NAMALWA (cell line): ENCODE measurements at places on chromosomes 16 and 17.

- DNase-seq, result peak; percentile 92
These were observed 853 bp upstream of the PDK2 start for GRCh38 chr17:50094243-50094752.

- no peak for DNase-seq
These were observed 46.2 kb downstream of the CYB561 start for GRCh38 chr17:63399856-63400255.

DNA sequence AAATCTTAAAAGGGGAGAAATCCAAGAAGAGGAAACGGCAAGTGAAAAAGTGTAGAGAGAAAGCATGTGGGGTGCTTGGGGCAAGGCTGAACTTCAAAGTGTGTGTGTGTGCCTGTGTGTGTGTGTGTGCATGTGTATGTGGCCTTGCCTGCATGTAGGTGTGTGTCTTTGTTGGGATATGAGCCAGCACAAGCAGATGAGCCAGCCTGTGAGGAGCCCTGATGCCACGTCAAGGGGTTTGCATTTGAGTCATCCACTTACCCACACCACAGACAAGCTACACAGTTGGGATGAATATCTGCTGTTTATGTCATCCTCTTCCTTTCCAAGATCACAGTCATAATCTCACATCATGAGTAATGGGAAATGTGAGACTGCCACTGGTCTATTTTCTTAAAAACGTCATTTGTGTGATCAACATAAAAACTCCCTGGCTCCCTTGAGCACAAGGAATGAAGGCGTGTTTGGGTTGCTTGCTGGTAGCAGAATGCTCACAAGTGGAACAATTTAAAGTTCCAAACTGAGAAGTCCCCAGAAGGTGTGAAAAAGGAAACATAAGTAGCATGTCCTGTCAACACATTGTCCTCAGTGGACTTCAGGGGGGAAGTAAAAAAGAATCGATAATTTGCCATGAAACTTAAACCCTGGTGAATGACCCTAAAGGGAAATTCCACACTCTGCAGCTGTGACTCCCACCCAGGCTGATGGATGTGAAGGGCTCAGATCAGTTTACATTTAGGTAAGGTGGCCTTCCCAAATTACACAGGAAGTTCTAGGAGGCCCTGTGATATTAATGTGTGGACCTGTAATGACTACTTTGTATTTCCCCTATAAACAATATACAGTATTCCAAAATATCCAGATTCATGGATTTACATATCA is 14.7 kb downstream of the KCTD19 start:
- DNase-seq, result no peak

DNA sequence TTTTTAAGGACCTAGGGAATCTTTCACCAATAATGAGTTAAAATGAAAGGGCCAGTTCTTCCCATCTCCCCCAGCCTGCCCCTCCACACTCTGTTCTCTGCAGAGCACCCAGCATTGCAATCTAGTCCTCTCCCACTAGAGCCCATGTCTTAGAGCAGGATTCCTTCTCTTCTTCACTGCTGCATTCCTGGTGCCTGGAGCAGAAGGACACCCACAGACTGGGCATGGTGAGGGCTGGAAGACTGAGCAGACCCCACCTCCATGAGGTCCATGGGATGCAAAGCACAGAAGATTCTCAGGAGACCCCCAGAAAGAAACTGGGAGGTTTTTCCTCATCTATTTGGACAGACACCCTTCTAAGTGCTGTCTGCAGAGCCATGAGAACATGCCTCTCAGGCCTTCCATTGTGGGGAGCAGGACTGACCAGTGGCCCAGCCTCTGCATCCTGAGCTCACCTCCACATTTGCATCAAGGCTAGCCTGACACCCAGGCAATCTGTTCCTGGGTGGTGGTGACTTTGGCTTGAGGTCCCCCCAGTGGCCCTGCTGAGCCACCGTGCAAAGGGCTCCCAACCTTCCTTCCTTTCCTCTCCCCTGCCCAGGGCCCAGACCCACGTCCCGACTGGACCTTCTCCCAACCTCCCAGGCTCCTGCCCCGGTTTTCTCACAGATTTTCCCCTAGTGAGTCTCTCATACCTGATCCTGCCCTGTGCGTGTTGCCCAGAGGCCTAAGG is 74.2 kb upstream of the ZNF469 start:
- no peak for DNase-seq

DNA sequence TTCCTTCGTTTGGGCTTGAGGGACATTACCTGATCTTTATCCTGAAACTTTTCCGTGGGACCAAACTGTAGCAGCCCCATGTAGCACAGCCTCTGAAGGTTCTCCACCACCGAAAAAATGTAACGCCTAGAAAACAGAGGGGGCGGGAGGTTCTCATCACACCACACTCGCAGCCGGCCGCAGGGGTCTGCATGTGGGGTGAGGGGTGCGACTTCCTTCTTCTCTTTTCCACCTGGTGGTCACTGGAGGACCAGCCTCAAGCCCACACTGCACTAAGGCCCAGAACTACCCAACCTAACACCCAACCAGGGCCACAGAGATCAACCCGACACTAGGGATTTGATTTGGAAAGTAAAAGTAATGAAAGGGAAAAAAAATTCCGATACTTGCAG is 57.1 kb downstream of the GTF3C1 start:
- no peak for DNase-seq

- DNase-seq, result no peak
These were observed 36.0 kb downstream of the ATP6V0A1 start for GRCh38 chr17:42494673-42495072.

DNA sequence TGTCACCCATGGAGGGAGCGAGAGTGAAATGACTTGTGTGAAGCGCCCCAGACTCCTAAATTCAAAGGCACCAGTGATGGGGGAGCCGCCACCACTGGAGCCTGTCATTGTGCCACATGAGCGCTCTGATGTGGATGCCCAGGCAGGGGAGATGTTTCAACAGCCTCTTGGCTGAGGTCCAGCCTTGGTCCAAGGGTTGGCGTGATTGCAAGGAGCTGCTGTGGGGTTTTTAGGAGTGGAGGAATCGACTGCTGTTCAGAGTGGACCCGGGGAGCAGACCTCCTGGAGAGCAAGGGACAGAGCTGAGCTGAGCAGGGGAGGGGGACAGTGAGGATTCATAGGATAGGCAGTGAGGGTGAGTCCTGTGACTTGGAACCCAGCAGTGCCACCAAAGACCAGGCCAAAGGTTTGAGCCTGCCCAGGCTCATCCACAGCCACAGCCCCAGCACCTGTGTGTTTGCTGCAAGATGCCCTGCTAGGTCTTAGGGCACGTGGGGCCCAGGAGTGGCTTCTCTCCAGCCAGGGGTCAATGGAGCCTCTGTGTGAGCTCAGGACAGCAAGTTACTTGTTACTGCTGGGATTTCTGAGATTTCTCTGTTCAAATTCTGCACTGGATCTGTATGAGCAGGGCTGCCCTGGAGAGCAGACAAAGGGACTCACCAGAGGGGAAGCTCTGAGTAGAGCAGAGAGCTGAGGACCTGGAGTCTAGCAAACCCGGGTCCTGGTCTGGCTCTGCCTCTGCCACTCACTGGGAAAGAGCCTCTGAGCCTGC is 20.3 kb downstream of the RHBDL3 start:
- DNase-seq, result no peak

DNA sequence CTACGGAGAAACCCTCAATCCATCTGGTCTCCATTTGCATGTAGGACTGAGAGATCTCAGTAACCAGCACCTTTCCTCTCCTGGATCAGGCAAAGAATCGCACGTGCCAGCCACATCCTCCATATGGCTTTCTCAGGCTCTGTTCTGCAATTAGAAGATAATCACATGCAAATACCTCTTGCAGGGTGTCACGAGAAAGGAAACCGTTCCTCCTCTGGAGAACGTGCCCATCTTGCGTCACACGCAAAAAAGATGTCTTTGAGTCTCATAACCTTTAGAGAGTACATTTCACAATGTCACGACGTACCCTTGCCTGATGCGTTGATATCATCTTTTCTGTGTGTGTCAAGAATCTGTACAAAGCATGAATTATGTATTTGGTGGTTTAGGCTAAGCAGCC is 36.2 kb upstream of the DNAH17 start:
- no peak for DNase-seq

DNA sequence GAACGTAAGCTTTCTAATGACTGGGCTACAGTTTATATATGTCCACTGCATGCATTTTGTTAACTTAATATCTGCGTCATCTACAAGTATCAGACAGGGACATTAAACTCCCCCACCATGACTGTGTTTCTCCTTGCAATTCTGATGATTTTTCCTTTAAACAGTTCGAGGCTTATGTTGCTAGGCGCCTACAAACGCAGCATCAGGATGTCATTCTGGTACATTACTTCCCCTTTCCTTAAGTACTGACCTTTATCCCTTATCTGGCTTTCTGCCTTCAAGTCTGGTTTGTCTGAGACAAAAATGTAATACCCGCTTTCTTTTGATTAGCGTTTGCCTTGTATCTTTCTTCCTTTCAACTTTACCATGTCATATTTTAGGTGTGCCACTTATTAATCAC is 362.4 kb downstream of the SLC39A11 start:
- DNase-seq, result peak; percentile 13

GRCh38 chr16:495127-495748 is 32.3 kb upstream of the CAPN15 start:
- DNase-seq, result peak; percentile 72

DNA sequence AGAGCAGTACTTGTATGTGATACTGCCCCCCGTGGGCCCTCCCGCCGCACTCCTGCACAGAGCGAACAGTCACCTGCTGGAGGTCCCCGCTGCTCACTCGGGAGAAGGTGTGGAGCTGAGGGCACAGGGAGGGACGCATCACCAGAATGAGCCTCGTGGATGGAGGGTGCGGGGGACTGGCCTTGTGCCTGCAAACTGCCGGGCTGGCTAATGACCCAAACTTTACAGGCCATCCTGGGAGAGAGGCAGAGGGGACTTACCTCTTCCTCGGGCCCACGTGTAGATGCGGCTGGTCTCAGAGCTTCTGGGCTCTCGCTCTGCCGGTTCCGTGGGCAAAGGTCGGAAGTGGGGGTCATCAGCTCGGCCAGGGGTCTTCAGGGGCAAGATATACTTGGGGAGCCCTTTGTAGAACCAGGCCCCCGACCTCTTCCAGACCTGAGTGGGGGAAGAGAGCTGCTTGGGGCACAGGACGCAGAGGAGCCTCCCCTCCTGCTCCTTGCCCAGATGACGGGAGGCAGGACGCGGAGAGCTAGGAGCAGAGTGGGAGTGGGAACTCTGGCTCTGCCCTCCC is 65.5 kb upstream of the DOC2B start:
- DNase-seq, result no peak

- no peak for DNase-seq
These were observed 116.3 kb upstream of the IRX3 start for GRCh38 chr16:54402873-54403272.
